ENCODE measurements at places on chromosomes 4 and X.

GRCh38 chr4:187354740-187355139 is 631.1 kb upstream of the FAT1 start:
- DNase-seq: no peak

DNA sequence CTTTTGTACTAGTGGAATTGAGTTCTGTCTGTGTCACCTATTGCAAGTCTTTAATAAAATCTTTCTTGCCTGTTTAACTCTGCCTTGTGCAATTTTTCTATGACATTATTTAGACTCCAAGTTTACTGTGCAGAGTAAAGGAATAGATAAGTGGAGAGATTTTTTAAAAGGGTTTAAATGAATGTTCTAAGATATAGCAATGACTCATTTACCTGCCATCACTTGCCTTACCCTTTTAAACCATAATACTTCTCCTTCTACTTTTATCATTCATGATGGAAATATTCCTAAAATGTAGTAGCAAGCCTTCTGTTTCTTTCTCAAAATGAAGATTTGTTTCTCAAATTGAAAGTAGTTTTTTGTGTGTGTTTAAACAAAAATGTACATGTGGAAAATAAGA is 782.8 kb upstream of the MAGEB2 start:
- no peak for DNase-seq

- no peak for DNase-seq
Observed at GRCh38 chr4:7103607-7104365, 35.9 kb upstream of the GRPEL1 start.

DNA sequence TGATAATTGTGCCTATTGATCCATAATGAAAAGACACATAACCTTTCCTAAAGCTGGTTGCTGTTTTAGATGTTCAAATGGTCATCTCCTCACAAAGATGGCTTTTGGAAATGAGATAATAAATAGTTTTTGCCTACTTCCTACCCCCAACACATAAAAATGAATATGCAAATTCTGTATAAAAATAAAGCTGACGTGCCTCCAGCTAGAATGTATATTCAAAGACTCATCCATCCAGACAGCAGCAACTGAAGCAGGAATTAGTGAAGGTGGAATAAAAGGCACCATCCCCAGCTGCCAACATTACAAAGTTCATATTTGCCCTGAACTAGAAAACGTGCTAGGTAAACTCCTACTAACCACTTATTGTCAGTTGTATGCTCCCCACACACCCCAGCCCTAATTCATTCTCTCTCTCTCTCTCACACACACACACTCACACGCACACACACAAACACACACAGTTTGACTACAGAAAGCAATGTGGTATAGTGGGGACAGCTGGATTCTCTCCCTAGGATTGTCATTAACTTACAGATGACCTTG is 53.6 kb downstream of the PCDH19 start:
- DNase-seq: no peak

- DNase-seq: no peak
Observed at GRCh38 chr4:179624768-179625181, 2182.5 kb upstream of the AGA start.

DNA sequence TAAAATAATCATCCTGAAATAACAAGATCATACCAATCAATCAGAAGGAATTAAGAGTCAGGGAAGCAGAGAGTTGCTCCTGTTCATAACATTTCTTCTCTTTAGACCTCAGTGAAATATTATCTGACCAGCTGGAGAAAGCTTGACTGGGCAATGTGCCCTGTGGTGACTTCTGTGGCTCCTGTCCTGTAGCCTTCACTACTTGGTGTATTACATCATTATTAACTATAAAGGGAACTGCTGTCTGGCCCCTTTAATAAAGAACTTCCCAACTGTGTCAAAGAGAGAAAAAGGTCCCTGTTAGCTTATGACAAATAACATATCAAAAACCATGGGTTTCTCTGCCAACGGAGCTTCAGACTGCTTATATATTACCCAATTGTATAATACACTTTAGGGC is 18.0 kb downstream of the OPHN1 start:
- DNase-seq: no peak

DNA sequence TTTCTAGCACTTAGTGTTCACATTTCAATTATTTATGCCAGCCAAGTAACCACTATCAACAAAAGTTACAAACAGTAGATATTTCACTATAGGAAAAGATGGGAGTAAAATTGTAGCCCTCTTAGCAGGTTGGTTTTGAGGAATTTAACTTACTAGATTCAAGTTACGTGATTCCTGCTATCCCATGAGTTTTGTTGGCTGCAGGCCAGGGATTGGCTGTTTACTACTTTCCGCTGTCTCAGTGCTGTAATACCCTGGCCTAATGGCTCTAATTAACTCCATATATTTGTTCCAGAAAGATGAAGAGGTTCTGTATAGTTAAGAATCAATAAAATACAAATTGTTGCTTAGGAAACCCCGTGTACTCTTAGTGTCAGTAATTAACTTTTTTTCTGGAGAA is 55.5 kb upstream of the MAGED1 start:
- no peak for DNase-seq

GRCh38 chr4:12973522-12973921 is 510.6 kb downstream of the RAB28 start:
- no peak for DNase-seq

GRCh38 chr4:26670903-26671537 is 87.1 kb downstream of the TBC1D19 start:
- DNase-seq: no peak

DNA sequence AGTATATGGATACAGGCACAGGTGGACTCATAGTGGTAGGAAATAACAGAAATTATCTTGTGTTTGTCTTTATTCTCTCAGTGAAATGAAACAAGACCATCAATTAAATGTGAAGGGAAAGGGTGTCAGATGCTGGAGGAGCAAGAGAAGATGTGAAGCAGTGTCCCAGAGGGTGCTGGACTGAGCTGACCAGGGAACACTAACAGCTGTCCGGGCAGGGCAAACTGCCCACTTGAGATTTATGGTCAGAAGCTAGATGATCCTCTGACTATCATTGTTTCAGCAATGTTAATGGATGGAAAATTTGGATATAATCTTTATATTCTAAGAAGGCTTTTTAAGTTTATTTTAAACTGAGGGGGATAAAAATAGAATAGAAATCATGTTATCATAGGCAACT is 267.2 kb upstream of the SLC7A11 start:
- no peak for DNase-seq

GRCh38 chrX:145609951-145610511 is 207.6 kb upstream of the SLITRK2 start:
- DNase-seq: no peak

- DNase-seq: no peak
Observed at GRCh38 chr4:7932287-7932686, 7.4 kb downstream of the AFAP1 start.

DNA sequence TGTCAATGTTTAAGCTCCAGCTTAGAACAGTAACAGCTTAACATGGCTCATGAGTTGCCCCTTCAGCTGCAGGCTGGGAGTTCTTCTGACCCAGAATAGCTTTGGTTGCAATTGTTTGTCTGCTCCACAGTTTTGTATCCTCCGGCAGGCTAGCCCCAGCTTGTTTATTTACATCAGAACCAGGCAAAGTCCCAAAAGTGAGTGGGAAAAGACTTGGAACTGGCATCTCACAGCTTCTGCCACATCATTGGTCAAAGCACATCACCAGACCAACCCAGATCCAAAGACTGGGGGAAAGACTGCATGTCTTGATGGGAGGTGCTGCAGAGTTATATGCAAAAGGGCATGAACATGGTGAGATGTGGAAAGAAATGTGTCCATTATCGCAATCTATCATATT is 231.2 kb upstream of the CPEB2 start:
- no peak for DNase-seq

DNA sequence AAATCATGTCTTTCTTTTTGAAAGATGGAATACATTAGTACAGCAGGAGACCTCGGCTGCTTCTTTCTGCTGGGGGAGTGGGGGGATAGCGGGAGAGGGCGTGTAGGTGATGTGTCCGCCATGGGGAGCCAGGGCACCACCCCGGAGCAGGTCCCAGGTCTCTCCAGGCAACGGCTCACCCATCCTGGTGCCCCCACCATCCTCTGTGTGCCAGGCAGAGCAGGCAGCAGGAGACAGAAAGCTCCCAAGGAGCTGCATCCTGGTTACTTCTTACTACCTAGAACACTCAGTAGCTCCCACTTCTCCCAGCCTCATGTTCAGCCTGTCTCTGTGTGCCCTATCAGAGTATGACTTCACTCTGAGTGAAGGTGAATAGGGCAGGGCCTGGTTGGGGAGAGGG is 23.6 kb downstream of the TNIP2 start:
- DNase-seq: no peak

DNA sequence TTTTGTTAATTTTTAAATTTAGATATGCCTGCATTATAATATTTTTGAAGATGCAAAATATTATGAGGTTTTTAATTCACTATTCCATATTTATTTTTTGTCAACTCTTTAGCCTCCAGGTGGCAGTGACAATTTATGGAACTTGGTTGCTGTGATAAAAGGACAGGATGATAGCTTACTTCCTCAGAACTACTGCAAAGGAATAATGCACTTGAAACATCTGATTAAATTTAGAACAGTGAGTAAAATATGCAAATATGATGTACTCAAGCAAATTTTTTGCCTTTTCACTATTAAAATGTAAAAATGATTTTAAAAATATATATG is 45.1 kb downstream of the SPATA4 start:
- no peak for DNase-seq

GRCh38 chr4:156595041-156595440 is 376.6 kb downstream of the PDGFC start:
- DNase-seq: no peak

DNA sequence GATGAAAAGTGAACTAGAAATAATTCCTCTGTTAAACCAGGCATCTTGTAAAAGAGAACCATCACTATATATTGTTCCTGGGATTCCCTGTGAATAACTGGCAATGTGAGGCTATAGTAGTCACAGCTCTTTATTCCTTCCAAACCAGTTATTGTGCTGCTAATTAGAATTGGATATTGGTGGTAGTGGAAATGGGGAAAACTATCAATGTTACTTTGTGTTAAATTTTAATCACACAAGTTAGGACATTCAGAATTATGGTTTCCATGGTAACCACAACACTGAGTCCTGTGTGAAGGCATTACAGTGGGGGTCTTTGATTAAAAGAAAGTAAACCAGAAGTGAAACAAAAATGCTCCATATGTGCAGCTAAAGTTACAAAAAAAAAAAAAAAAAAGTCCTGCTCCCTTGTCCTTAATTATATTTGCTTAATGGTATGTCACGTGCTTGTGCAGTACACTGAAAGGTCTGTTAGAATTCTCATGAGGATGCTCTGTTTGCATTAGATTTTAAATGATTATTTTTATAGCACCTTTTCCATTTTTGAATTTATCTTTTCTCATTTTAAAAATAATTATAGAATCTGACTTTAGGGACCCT is 200.4 kb downstream of the ADGRL3 start:
- DNase-seq: no peak

DNA sequence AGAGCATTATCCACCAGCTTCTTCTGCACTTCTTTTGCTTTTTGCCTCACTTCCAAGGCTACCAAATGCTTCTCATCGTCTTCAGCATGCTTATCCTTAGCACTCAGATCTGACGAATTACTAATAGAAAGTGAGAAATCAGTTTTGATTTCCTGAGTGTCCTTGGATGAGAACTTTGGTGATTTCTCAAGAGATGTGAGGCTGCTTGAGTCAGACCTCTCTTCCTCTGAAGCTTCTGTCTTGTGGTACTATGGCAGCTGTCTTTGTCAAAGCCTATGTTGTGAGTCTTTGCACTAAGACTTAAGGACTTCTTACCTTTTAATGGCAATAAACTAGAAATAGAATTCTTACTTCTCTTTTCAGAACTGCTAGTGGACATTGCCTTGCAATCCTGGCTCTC is 169.9 kb downstream of the CPE start:
- DNase-seq: no peak

- DNase-seq: no peak
Observed at GRCh38 chr4:183905593-183906488, 734 bp downstream of the STOX2 start.

DNA sequence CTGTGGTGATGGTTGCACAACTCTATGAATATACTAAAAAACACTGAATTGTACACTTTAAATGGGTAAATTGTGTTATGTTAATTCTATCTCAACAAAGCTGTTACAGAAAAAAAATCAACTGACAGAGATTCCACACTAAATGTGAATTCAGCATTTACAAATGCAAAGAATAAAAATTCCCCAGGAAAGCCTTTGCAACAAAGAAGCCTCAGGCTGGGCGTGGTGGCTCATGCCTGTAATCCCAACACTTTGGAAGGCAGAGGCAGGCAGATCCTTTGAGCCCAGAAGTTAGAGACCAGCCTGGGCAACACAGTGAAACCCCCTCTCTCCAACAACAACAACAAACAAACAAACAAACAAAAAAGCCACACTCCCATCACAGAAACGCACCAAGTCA is 8.9 kb downstream of the BCLAF3 start:
- DNase-seq: no peak

DNA sequence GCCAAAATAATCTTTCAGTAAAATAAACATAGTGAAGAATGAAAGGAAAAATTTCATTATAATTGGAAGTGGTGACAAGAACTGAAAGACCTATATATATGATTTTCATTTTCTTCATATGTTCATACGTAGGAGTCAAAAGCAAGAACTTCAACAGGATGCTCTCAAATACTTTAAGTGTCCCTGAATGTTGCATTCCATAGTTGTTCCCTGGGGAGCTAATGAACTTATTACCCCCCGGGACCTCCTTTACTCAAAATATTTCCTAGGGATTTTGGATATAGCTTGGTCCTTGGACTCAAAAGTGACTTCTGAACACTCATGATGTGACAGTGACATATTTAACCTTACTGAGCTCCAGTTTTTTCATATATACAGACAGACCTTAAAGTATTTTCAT is 44.9 kb upstream of the NDST4 start:
- no peak for DNase-seq

DNA sequence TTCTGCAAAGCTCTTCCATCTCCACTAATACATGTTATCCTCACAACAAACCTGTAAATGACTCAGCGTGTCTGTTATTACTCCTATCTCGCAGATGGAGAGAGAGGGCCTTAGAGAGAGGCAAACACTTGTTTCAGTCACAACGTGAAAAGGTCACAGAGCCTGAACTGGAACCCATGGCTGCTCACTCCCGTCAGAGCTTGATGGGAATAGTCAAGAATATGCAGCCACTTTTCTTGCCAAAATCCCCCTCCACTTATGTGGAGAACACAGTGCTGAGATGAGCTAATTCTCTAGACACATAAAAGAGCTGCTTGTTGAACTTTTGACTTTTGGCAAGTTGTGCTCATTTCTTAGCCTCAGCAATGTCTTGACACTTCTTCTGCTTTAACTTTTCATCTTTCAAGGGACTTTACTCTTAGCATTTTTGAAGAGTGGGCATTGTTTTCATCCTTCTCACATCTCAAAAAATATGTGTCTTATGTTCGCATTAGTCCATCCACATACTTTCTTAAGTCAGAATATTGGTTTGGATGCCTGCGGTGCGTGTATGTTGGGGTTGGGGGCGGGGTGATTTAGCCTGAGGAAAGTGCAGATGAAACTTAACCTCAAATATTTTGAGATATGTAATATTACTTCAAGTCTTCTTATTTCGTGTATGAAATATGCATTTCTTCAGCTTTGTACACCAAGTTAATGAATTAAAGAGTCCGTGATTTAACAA is 69.2 kb downstream of the SYNPO2 start:
- DNase-seq: no peak

- DNase-seq: no peak
Observed at GRCh38 chr4:147528054-147528453, 47.2 kb downstream of the EDNRA start.

GRCh38 chr4:83240379-83240875 is 44.2 kb downstream of the COQ2 start:
- no peak for DNase-seq
